ENCODE measurements at places on chromosomes 11 and 22. TPM values are rescaled to one million over a fixed set of nuclear protein-coding genes. Genes with fewer than 3 reads are reported as not detected.

The GRAP2 gene
- 16.1 TPM for polyA plus RNA-seq

The CCDC81 gene
- 0.20 TPM for polyA plus RNA-seq

The MMP27 gene
- not detected for polyA plus RNA-seq

The DDI1 gene
- not detected for polyA plus RNA-seq

The ADM gene
- 0.19 TPM for polyA plus RNA-seq

The ARHGAP8 gene
- not detected for polyA plus RNA-seq

The SMIM38 gene
- polyA plus RNA-seq: not detected

The GDPD4 gene
- not detected for polyA plus RNA-seq

The CCDC134 gene
- polyA plus RNA-seq: 7.6 TPM

GRCh38 chr11:44032299-44033085 is 15.3 kb upstream of the ACCSL start:
- DNase-seq: no peak

- peak; percentile 89 for DNase-seq
Measured at GRCh38 chr11:842370-843002, at the start of the genes POLR2L and TSPAN4. Gene POLR2L, minus strand, starts transcription at chr11:842529. Its CDS starts 21 bp downstream, at chr11:842508. Gene TSPAN4, plus strand, starts transcription at chr11:842852. Its CDS starts 7,453 bp downstream, at chr11:850305.

GRCh38 chr11:118914178-118914918 is 11.4 kb downstream of the BCL9L start:
- peak; percentile 78 for DNase-seq

DNA sequence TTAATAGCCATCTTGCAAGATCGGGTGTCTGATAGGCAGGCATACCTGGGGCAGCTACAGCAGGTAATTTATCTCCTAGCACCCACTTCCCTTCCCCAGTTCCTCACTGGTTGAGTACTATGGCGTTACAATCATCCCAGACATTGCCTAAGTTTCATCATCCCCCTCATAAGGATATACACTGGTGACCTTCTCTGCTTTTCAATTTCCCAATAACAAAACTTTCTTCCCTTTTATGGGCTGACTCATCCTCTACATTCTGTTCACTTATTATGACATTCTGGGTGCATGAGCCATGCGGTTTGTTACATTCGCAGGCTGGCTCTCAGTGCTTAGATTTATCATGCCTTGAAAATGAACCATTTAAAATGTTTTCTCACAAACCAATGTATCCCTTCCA is 5.0 kb upstream of the MRPL11 start:
- no peak for DNase-seq

- no peak for DNase-seq
Measured at GRCh38 chr11:86579406-86579731, 93.0 kb downstream of the ME3 start.

DNA sequence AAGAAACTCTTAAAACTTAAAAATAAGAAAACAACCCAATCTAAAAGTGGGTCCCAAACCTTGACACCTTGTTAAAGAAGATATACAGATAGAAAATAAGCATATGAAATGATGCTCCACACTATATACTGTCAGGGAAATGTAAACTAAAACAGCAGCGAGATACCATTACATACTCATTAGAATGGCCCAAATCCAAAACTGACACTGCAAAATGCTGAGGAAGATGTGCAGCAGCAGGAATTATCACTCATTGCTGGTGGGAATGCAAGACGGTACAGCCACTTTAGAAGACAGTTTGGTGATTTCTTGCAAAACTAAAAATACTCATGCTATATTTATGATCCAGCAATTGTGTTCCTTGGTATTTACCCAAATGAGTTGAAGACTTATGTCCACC is 5.0 kb upstream of the RNF26 start:
- DNase-seq: no peak

GRCh38 chr11:88064097-88064705 is 111.0 kb downstream of the RAB38 start:
- no peak for DNase-seq

- no peak for DNase-seq
Measured at GRCh38 chr22:46108564-46109473, 41.5 kb upstream of the PPARA start.

GRCh38 chr11:95706974-95707387 is 82.6 kb downstream of the FAM76B start:
- DNase-seq: no peak

GRCh38 chr11:36615826-36616225 is 17.8 kb upstream of the RAG2 start:
- DNase-seq: no peak

DNA sequence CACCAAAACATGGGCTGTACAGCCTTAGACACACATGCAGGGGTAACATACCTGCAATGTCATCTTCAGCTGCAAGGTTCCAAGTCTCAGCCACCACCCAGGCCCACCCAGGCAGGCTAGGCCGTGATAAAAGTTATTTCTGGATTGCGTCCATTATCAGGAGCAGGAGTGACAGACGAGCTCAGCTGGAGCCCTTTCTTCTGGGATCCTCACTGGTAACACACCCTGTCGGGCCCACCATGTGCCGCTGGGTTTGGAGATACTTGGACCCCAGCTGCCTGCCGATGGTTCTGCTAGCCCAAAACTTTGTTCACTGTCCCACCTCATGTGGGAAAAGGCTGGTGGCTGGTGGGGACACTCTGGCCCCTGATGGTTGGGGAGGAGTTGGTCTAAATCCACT is 24.8 kb downstream of the TMPRSS5 start:
- no peak for DNase-seq

GRCh38 chr11:67117672-67118180 is 1.3 kb upstream of the KDM2A start:
- peak; percentile 20 for DNase-seq

- DNase-seq: no peak
Measured at GRCh38 chr11:134398079-134398444, 14.0 kb downstream of the B3GAT1 start.

GRCh38 chr11:9379041-9379440 is 5.4 kb upstream of the IPO7 start:
- DNase-seq: no peak

GRCh38 chr11:665062-665703 is 28.1 kb downstream of the DRD4 start:
- DNase-seq: no peak

- no peak for DNase-seq
Measured at GRCh38 chr11:9901943-9902342, 238.1 kb downstream of the SWAP70 start.

GRCh38 chr11:47057365-47057764 is 119.3 kb downstream of the ARFGAP2 start:
- no peak for DNase-seq

- no peak for DNase-seq
Measured at GRCh38 chr11:14656536-14657457, 13.2 kb downstream of the PDE3B start.

DNA sequence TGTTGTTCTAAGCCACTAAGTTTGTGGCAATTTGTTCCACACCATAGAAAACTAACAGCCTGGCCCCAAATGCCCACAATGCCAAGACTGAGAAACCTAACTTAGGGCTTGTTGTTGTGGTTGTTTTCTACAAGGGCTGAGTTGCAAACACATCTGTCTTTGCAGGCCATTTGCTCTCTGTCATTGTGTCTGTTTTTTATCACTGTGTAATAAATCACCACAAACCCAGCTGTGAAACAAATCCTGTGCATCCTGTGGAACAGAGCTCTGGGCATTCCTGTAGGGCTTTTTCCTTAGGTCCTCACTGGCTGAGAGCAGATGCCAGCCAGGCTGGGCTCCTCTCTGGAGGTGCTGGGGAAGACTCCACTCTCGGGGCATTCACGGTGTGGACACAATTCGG is 15.7 kb upstream of the SYT8 start:
- no peak for DNase-seq

DNA sequence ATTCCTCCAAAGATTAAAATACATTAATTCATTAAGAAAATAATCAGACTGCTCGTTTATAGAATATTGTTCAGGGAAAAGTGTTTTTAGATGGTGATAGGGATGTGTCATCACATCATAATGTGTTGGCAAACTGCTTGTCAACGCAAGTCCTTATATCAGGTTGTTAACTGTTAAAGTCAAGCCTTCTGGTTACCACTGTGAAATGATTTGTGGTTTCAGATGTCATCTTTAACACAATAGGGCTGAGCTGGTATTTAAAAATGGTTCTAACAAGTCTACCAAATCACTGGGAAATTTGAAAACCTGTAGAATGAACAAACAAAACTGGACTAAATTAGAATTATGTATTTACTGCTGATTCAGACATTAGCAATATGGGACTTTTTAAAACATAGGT is 2.4 kb upstream of the MMP13 start:
- no peak for DNase-seq

- no peak for DNase-seq
Measured at GRCh38 chr11:7592711-7593110, 78.9 kb downstream of the PPFIBP2 start.
